ENCODE measurements at places on chromosomes 1 and 21. TPM values are rescaled to one million over a fixed set of nuclear protein-coding genes. Genes with fewer than 3 reads are reported as not detected.

- DNase-seq, result no peak
Measured at GRCh38 chr1:183493540-183494245, 21.4 kb downstream of the SMG7 start.

GRCh38 chr1:89363638-89364536 lies at the start of gene GBP6:
Gene GBP6 (plus strand): TSS chr1:89364059. CDS start chr1:89368552, 4,493 bp downstream.
- peak; percentile 15 for DNase-seq

DNA sequence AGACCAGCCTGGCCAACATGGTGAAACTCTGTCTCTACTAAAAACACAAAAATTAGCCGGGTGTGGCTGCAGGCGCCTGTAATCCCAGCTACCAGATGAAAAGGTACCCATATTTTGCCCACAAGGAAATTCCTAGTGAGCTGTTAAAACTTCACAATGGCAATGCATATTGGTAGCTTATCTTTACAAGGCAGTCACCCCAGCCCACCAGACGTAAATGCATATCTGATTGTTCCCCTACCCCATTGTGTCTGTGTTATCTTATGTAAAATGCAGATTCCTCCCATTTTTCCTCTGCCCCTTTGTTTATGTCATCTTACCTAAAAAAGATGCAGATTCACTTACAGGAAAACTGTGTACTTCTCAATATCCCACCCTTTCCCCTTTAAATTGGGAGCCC lies 103.1 kb upstream of the SLC2A1 start:
- DNase-seq, result no peak

The C1QC gene
- not detected for polyA plus RNA-seq

DNA sequence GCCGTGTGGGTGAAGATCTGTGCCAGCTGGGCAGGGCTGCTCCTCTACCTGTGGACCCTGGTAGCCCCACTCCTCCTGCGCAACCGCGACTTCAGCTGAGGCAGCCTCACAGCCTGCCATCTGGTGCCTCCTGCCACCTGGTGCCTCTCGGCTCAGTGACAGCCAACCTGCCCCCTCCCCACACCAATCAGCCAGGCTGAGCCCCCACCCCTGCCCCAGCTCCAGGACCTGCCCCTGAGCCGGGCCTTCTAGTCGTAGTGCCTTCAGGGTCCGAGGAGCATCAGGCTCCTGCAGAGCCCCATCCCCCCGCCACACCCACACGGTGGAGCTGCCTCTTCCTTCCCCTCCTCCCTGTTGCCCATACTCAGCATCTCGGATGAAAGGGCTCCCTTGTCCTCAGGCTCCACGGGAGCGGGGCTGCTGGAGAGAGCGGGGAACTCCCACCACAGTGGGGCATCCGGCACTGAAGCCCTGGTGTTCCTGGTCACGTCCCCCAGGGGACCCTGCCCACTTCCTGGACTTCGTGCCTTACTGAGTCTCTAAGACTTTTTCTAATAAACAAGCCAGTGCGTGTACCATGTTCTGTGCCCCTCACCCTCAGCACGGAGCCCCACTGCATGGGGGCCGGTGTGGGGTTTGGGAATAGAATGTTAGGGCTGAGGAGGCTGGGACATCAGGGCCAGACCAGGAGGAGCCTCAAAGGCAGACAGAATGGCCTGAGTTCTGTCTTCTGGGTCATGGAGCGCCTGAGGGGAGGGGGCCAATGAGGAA lies 21.3 kb downstream of the SERINC2 start:
- DNase-seq, result no peak

DNA sequence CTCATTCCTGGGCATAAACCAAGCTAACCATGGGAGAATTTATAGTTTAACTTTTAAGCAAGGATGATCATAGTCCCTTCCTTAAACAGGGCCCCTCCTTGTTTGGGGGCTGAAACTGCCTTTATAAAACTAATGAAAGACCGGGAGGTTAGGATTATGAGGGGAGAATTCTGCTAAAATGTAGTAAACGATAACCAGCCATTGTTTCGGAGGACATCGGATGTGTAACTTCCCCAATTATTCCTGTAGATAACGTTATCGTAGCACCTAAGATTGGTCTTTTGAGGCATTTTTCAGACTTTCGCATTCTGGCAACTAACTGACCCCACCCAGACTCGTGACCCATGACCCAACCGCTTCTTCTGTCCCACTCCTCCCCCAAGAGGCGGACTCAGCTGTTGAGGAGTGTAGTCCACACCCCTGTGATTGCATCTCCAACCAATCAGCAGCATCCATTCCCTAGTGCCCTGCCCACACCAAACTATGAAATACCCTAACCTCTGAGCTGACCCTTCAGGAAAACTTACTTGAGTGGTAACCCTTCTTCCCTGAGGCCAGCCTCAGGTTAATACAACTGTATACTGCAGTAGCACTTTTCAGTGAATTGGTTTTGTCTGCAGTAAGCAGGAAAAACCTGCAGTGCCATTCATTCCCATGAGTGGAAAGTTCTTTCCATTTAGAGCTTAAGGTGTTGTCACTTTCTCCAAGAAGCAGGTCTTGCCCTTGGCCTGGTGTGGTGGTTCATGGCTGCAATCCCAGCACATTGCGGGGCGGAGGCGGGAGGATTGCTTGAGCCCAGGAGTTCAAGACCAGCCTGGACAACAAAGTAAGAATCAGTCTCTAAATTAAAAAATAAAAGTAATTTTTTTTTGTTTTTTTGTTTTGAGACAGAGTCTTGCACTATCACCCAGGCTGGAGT lies 823 bp upstream of the SYF2 start:
- peak; percentile 81 for DNase-seq

The ITLN2 gene
- not detected for polyA plus RNA-seq

DNA sequence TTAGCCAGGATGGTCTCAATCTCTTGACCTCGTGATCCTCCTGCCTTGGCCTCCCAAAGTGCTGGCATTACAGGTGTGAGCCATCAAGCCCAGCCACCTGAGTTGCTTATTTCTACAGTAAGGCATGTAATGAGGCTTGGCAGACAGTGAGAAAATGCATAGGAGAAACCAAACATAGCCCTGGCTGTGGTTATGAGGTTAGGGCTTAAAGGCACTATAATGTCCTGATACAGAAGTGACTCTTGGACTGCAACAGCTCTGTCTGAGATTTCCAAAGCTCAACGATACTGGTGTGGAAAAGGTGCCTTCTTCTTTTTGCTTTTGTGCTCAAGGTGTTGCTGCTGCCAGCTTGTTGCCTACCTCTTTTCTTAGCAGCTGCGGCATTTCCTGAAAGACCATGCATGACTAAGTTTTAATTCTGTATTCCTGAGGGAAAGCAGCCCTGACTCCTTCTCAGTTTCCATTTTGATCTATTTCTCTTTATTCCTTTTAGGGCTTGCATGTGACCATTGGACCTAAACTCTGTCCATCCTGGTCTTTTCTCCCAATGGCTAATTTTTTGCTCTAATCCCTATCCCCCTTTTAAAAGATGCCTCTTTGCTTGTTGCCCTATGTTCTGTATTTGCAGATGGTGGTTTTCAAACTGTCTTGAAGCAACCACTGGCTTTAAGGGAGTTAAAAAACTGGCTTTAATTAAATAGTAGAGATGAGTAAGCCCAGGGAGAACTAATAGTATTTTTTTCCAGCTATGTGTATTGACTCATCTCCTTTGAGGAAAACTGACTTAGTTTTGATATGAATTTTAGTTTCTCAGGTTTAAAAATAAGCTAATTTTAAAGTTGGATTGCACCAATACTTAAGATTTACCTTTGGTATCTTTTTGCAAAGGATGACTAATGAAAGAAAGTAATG lies 70.3 kb downstream of the KIF1B start:
- DNase-seq, result no peak

The FGR gene
- not detected for polyA plus RNA-seq

- DNase-seq, result no peak
Measured at GRCh38 chr1:118101515-118101844, 83.5 kb downstream of the SPAG17 start.

DNA sequence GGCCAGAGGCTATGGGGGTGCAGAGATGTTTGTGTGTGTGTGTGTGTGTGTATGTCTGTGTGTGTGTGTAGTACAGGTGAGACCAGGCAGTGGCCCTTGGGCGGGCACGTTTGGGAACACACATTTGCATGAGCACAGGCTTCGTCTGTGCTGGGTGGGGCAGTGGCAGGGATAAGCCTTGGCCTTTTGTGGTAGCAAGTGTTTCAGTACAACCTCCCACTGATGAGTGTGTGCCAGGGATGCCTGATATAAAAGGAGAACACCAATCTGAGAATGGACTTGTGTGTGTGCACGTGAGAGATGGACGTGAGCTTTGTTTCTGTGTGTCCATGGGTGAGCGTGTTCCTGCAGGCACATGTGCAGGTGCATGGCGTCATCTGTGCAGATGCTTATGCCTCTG lies 3.0 kb downstream of the NTRK1 start:
- no peak for DNase-seq

Data from SK-N-SH (cell line).